ENCODE measurements at places on chromosomes 1 and 21. TPM values are rescaled to one million over a fixed set of nuclear protein-coding genes. Genes with fewer than 3 reads are reported as not detected.

The PODN gene
- not detected for total RNA-seq

The ACTL8 gene
- not detected for total RNA-seq

The NFIA gene
- total RNA-seq, result 17.3 TPM

The LCE2A gene
- total RNA-seq, result not detected

The LAD1 gene
- total RNA-seq, result not detected
